ENCODE measurements at places on chromosomes 7 and 10.

GRCh38 chr10:1009071-1009494, 16.6 kb downstream of the IDI2 start:
- no peak for DNase-seq

GRCh38 chr10:75042292-75042974, 69.0 kb upstream of the SAMD8 start:
- DNase-seq: no peak

DNA sequence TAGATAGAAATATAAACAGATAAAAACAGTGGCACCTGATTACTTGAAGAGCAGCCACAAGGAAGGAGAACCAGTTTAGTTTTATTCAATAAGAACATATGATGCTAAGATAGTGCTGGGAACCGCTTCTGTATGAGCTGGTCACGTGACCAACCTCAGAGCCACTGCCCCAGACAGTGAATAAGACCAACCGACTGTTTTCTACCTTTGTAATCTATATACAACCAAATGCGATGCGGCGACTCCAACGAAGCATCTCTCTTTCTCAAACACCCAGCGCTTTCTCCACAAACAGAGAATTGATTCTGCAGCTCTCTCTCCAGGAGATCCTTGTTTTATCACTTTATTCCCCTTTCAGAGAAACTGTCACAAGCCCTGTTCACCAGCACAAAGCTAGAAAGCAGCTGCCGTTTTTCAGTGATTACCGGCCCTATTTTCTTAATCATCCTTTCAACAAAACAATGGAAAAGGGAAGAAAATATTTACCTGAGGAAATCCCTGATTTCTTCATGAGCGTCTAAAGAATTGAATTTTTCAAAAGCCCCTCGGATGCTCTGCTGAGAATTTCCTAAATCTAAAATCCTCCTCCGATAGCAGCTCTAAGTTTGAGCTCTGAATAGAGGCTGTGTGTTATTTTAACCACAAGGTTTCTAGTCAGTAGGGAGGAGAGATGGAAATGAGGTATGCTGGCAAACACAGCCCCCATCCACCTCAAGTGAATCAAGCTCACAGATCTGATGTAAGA, 55.7 kb upstream of the JCAD start:
- peak; percentile 26 for DNase-seq

- DNase-seq: no peak
Observed at GRCh38 chr10:119640875-119641526, 10.2 kb upstream of the BAG3 start.

GRCh38 chr10:70715853-70716795, 43.8 kb downstream of the ADAMTS14 start:
- no peak for DNase-seq

DNA sequence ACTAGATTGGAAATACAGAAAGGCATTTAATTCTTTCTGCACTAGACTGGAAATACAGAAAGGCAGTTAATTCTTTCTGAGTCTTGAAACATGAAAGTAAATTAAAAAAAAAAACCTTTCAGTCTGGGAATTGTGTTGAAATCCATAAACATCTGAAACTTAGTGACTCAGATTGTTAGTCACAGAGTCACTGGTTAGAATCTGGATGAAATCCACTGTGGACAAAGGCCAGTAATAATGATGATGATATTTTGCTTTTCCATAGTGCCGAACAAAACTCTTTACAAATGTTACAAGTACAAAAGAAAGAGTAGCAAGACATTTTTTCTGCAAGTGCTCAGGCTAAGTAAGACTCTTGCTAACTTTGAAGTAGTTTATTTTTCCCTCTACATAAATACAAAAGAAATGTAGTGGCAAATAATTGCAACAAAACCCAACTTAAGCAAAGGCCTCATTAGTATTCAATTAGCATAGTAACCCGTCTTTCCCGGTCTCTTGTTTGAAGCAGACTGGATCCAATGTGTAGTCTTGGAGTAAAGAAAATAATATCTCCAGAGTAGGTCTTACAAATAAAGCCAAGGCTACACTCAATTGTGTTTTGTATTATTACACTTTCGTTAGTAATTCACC, 5.8 kb upstream of the PRTFDC1 start:
- peak; percentile 87 for DNase-seq

Measured in hindlimb muscle (tissue), 1 donor.